Body of pancreas (tissue), 4 donors: ENCODE measurements at places on chromosomes 12 and 14.

DNA sequence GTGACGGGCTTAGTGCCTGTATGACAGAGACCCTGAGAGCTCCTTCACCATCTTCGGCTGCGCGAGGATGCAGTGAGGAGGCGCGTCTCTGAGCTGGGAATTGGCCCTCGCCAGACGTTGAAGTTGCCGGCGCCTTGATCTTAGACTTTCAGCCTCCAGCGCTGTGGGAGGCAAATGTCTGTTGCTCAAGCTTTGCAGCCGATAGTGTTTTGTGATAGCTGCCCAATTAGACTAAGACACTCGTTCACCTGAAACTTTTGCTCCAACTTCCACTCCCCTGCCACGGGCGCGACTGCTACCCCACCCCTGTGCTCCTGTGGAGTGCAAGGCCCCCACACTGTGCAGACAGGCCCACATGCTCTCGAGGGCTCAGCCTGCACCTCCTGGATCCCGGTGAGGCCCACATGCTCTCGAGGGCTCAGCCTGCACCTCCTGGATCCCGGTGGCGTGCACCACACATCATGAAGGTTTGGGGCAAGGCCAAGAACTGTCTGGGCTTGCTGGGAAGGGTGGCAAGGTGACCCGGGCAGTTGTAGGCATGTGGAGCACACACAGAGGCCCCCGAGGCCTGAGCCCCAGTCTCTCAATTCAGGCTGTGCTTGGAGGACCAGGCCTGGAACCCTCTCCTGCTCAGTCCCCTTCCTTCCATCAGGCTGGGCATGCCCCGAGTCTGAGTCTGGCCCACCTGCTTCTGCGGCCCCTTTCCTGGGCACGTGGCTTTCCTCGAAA is 324.6 kb downstream of the TMEM121 start:
- DNase-seq, result no peak

- no peak for DNase-seq
These were observed 120.5 kb downstream of the PHETA1 start for GRCh38 chr12:111248236-111249017.

GRCh38 chr12:14988035-14988434 is 15.2 kb downstream of the PDE6H start:
- DNase-seq, result no peak

DNA sequence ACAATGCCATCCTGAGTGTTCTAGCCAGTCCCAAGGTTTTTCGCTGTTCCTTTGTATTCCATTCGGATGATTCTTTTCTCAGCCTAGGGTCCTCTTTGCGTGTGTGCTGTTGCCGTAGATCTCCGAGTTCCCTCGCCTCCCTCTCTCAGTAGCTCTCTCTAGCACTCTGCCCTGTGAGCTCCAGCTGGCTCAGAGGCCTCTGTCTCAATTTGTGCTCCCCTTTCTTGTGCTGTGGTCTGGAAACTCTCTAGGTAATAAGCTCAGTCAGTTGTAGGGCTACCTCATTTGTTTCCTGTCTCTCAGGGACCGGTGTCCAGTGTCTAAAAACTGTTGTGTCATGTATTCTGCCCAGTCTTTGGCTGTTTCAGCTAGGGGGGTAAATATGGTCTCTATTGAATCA is 179.3 kb downstream of the PCNX1 start:
- no peak for DNase-seq

GRCh38 chr12:116996621-116997020 is 85.9 kb downstream of the FBXW8 start:
- no peak for DNase-seq

- peak; percentile 56 for DNase-seq
These were observed 1.1 kb downstream of the SAV1 start for GRCh38 chr14:50666772-50667683.

DNA sequence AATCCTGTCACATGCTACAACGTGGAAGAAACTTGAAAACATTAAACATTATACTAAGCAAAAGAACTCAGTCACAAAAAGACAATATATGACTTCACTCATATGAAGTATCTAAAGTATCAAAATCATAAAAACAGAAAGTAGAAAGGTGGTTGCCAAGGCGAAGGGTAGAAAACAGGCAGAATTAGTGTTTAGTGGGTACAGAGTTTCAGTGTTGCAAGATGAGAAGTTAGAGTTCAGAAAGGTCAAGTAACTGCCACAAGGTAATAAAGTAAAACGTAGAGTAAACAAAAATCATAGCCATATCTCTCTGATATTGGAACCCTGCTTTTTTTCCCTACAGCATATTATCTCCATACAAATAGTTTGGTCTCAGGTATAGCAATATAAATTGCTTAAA is 223.8 kb upstream of the FSCB start:
- DNase-seq, result no peak

DNA sequence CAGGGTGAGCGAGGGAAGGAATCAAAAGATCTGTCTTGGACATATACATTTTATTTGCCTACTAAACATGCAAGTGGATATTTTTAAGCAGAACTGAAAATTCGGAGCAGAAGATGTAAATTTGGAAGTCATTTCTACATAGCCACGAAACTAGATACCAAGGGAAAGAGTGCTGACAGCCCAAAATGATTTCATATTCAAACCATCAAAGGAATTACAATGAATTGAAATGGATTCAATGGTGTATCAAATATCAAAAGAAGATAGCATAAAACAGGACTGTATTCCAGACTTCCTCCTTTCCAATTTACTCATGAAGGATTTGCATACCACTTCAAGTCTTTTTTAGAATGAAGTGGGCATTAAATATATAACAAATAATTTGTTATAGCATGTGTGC is 313.5 kb upstream of the KITLG start:
- DNase-seq, result no peak

DNA sequence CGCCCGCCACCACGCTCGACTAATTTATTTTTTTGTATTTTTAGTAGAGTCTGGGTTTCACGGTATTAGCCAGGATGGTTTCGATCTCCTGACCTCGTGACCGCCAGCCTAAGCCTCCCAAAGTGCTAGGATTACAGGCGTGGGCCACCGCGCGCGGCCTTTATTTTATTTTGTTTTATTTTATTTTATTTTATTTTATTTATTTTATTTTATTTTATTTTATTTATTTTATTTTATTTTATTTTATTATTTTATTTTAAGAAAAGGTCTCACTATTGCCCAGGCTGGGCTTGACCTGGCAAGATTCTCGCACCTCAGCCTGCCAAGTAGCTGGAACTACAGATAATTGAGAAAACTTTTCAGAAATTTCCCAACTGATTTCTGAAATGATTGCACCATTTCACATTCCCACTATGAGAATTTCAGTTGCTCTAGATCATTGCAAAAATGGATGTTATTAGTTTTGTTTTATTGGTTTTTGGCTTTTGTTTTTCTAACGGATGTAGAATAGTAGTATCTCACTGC is 358.3 kb downstream of the SLC6A15 start:
- no peak for DNase-seq

GRCh38 chr12:55074806-55075205 is 51.4 kb upstream of the OR9K2 start:
- no peak for DNase-seq

- DNase-seq, result no peak
These were observed 1.1 kb upstream of the WDR89 start for GRCh38 chr14:63642656-63643382.

- no peak for DNase-seq
These were observed 76.3 kb upstream of the FUT8 start for GRCh38 chr14:65336191-65336591.

- DNase-seq, result no peak
These were observed 2.9 kb upstream of the DHRS2 start for GRCh38 chr14:23633160-23633701.

DNA sequence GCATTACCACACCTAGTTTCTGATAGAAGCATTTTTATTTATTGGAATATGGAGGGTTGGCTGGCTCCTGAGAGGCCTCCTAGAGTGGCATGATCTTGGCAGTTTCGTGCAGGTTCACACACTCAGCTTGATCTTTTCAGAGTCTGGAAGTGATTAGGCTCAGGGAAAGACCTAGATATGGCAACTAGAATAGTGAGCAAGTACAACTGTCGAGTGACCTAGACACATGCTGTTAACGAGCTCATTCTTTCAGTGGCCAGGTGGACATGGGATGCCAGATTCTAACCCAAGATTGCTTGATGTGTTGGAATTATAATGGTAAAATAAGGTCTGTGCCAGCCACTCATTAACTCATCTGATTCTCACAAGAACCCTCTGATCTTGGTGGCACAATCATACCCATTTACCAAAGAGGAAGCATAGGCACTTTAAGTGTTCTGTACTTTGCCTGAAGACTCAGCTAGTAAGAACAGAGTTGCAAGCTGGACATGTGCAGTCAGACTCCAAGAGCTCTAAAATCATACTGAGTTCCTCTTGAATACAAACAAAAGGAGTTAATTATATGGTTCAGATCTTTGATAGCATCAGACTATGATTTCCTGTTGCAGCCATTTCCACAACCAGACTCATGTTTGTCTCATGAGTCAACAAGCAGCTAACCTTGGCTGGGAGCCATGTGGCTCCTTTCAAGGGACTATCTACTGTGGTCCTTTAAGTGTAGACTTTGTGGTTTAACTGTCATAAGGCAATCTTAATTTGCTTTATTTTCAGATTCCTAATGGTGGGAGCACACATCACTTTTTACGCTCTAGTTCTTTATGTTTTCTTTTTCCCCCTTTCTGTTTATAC is 144.2 kb downstream of the PLEKHA5 start:
- peak; percentile 56 for DNase-seq

- DNase-seq, result no peak
These were observed 111.1 kb downstream of the DIP2B start for GRCh38 chr12:50615907-50616296.

DNA sequence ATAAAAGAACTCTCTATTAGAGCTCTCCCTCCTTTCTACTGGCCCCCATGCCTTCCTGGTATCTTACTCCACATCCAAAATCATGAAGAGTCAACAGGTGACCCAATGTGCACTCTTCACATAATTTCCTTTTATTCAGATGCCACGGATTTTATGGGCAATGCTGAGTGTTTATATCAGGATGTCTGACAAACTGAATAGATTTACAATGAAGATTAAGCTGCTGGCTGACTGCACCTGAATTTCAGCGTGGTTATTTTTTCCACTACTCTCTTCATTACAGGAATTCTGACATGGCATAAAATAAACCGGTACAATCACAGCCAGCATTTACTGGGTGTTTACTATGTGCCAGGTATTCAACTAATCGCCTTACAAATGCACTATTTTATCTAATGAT is 29.4 kb upstream of the CERS5 start:
- no peak for DNase-seq

GRCh38 chr14:84202486-84202885 is 1327.5 kb upstream of the FLRT2 start:
- DNase-seq, result no peak

DNA sequence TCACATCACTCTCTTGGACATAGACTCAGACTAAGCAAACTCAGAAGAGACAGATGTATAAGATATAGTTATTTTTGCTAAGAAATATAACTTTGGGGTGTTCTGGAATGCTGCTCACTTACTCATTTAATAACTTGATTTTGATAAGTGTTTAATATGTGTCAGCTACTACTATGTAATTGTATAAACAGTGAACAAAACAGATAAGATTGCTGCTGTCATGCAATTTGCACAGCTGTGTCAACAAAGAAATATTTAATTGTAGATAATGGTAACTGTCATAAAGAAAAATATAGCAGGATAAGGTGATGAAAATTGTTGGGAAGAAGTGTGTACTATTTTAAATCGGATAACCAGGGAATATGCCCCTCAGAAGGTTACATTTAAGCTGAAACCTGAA is 84.1 kb upstream of the ZDHHC17 start:
- DNase-seq, result no peak

GRCh38 chr14:69090187-69090789 is 62.6 kb downstream of the DCAF5 start:
- peak; percentile 54 for DNase-seq
